Choroid plexus epithelial cell (primary cell): ENCODE measurements at places on chromosomes 11 and 22.

DNA sequence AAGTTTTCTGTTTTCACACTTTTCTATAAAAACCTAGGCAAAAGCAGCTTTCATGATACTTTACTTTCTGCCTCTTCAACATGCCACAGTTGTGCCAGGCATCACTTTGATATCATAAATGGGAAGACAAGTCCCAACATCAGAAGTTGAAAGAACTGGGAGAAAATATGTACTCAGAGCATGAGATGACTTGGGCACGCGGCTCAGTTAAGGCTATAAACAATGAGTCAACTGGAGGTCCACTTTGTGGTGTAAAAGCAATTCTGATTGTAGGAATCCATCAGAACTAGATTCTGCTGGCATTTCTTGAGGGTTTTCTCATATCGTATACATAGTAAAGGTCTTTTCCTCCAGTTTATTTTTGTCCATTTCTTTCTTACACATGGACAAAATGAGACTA, 109.7 kb upstream of the USP47 start:
- no peak for DNase-seq

- DNase-seq = no peak
Measured at GRCh38 chr11:134330611-134331353, 1.0 kb upstream of the GLB1L2 start.

- DNase-seq = no peak
Measured at GRCh38 chr22:23164091-23164490, 16.2 kb upstream of the BCR start.

DNA sequence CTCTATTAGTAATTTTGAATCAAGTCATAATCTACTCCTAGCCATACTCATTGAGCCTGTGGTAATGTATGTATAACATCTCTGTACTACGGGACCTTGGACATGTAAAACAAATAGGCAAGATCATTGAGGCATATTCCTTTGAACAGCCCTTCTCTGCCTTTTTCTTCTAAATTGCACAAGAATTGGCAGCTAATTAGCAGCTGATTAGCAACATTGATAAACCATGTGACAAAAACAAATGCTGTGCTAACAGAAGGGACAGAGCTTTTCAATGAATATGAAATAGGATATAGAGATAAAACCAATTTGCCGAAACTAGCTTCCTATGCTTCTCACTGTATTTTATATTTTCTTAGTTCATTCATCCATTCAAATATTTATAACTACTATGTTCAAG, 1474.2 kb downstream of the FAM181B start:
- no peak for DNase-seq

DNA sequence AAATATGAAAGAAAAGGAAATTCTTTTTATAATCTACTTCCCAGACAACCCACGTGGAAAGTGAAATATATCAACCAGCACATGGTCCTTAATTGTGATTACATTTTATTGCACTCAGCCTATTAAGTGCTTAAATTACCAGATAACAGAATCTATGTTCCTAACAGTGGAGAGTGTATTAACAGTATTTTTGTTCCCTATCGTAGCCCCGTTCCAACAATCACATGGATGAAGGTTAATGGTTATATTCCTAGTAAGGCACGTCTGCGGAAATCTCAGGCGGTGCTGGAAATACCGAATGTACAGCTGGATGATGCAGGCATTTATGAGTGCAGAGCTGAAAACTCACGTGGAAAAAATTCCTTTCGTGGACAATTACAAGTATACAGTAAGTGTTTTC, 626.1 kb upstream of the ARHGAP42 start:
- DNase-seq = no peak

DNA sequence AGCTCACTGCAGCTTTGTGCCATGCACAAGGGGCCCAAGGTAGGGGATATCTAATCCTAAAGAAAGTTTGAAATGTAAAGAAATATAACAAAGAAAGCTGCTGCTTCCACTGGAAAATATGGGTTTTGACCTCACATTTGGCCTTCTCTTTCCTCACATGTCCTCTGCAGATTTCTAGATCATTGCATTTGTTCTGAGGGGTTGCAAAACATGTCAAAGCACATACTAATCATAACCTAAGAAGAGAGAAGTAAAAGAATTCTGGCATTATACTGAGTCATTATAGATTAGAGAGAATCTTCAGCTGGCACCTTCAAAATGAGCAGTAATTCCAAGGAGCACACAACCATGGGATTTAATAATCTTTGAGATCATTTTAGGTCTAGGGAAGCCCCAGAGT, 92.5 kb upstream of the CHRM4 start:
- peak; percentile 54 for DNase-seq

- DNase-seq = no peak
Measured at GRCh38 chr11:71447791-71448256, 369 bp downstream of the DHCR7 start.

- DNase-seq = no peak
Measured at GRCh38 chr11:75500742-75501141, 25.0 kb downstream of the GDPD5 start.

- DNase-seq = peak; percentile 92
Measured at GRCh38 chr11:120326228-120326627, 1.1 kb downstream of the TLCD5 start.

DNA sequence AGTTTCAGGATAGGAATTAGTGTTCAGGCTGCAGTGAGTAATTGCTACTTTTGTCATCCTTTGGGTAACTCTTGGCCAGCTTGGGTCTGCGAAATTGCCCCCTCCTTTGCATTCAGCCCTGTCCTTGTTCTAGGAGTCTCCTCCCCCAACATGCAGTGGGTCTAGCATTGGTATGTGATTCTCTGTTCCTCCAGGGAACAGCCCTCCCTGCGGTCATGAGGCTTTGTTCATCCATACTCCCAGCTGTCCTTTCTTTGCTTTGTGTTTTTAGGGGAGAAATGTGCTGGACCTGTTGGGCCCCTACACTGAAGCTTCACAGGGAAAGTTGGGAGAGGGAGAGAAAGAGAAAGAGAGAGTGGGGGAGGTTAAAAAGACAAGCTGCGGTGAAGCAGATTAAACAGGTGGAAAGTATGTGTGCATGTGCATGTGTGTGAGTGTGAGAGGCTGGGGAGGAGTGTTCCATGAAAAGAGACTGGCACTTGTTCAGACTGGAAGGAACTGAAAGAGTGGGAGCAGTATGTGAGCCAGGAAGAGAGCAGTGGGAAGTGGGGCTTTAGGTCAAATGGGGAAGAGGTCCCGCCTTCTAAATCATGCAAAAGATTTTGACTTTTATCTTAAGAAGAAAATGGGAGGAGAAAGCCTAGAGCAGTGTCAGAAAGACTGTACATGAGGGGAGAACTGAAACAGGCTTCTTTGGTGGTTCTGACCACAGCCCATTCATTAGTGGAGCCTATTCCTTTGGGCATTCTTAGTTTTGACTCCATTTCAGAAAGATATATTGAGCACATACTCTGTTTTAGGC, 17.9 kb upstream of the SESN3 start:
- no peak for DNase-seq

DNA sequence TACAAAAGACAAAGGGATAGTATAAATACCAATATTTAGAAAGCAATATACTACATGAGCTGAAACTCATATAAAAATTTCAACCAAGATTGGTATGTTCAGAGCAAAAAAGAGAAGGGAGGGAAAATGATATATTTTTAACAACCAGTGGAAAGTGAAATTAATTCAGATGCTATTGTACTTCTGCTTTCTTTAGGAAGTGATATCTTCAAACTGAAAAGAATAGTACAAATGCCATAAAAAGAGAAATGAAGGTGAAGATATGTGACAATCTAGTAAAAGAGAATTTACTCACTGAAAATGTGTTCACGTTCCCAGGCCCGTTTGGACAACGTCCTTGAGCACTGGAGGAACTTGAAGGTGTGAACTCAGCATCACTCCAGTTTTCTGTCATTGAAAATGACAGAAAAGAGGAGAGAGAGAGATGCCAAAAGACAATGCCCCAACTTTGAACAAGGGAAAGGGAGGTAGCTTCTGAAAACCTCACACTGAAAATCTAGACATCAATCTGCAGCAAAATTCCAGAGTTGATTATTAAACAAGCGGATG, 47.5 kb downstream of the SC5D start:
- DNase-seq = no peak

DNA sequence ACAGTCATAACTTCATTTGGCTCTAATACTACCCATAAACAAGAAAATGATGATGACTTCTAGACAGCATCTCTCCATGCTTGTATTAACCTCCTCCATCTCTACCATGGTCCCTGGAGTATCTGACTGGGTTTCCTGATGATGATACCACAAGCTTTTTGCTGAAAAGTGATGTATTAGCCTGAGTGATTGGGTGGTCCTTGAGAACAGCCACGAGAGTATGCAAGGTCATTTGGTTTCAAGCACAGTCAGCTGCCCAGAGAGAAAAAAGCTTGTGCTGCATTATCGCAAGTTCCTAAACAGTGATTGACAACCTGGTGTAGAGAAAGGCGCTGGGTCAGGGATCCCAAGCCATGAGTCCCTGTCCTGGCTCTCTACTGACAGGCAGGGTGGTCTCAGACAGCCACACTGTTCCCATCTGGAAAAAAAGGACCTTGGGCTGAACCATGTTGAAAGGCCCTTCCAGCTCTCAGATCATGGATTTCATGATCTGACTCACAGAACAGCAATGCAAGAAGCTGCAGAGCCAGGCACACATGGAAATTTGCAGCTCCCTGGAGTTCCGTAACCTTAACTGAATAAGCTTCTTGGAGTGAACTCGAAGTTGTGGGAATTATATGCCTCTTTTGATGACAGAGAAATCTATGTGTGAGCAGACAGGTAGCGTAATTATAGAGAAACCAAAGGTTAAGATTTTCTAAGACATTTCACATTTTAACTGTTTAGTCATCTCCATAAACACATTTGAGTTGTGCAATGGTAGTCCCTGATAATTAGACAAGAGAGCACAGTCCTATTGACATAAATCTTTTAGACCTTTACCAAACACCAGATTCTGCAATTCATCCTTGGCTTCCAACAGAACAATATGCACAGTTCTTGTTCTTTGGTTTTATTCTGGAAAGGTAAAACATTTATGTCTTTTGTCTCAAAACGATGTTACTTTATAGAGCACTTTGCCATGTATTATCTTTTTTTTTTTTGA, 54.1 kb upstream of the UBASH3B start:
- peak; percentile 76 for DNase-seq

- DNase-seq = no peak
Measured at GRCh38 chr11:88544656-88545280, 207.2 kb upstream of the CTSC start.

DNA sequence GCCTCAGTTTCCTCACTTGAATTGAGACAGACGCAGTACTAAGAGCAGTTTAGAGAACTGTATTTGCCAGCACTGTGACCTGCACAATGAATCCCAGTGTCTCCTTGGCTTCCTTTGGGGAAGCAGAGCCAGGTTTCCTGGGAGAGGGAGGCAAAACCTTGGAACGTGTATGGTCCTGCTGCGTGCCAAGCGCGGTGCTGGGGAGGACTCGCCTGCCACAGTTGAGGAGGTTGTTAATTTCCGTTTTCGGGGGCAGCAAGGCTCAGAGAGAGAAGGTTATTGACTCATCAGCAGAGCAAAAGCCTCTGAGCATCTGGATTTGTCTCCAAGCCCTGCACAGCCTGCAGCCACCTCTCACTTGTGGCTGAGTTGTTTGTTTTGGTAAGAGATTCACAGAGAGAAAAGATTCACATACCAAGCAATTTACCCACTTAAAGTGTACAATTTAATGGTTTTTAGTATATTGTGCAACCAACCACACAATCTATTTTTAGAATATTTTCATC, 10.8 kb downstream of the SYT12 start:
- peak; percentile 98 for DNase-seq

- DNase-seq = no peak
Measured at GRCh38 chr11:94043241-94043640, 22.1 kb downstream of the HEPHL1 start.

GRCh38 chr11:134609361-134610115, 197.5 kb upstream of the B3GAT1 start:
- DNase-seq = no peak

- DNase-seq = peak; percentile 7
Measured at GRCh38 chr11:124167826-124168231, 15.3 kb upstream of the OR10D3 start.

DNA sequence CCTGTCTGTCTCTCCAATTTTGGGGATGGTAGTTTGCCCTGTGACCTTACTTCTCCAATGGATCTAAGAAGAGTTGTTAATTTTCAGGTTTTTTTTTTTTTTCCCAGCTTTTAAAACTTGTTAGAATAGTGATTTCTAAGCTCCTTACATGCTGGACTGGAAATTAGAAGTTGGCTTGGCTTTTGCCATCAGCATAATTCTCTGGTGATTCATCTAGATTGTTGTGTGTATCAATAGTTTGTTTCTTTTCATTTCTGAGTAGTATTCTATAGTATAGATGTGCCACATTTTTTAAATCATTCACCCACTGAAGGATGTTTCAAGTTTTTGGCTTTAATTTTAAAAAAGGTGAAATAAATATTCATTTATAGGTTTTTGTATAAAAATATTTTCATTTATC, 51.4 kb downstream of the ADAMTS15 start:
- DNase-seq = peak; percentile 59

- peak; percentile 76 for DNase-seq
Measured at GRCh38 chr11:111918390-111919256, at the start of gene C11orf52. C11orf52 (plus strand) TSS chr11:111918913; CDS start chr11:111918973, 60 bp downstream.

GRCh38 chr11:109929308-109929707, 163.9 kb upstream of the ZC3H12C start:
- DNase-seq = no peak

- DNase-seq = no peak
Measured at GRCh38 chr22:48025096-48025495, 1262.6 kb downstream of the TBC1D22A start.

GRCh38 chr11:85884581-85885021, 29.4 kb downstream of the CCDC83 start:
- peak; percentile 55 for DNase-seq

GRCh38 chr11:33452836-33453624, 195.8 kb downstream of the HIPK3 start:
- peak; percentile 83 for DNase-seq

DNA sequence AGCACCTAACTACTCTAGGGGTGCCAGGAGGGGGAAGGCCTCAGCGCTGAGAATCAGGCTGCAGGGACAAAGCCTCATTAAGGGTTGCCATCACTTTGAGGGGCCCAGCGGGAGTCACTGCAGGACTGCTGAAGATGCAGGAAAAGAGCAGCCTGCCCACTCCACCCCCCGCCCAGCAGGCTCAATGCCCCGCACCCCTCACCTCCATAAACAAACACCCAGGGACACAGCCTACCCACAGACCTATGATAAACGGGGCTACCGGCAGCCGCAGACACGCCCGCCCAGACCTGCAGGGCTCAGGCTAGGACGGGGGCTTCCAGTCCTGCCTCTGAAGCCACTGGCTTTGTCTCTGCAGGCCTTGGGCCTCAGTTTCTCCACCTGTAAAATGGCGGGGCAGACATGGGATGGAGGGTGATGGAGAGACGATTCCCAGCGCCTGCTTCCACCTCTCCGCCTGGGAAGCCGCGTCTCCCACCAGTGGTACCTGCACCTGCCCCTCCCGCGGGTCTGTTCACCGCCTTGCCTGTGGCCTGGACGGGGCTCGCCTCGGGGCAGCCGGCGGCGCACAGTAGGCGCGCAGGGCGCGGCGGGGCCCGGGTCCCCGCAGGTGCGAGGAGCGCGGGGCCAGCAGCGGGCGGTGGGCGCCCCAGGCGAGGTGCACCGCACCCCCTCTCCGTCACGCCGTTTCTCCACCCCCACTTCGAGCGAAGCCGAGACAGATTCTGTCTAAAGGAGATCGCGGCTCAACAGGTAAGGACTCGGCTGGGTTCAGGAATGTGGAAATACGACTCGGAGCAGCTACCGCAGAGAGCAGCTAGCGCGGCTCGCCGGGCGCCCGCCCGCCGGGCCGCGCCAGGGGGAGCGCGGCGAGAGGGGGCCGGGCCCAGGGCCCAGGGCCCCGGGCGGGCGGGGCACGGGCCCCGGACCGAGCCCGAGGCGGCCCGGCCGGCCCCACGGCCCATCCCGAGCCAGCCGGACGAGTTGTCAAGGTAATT, 1.5 kb downstream of the WNT7B start:
- DNase-seq = no peak

- peak; percentile 17 for DNase-seq
Measured at GRCh38 chr11:111059726-111060125, 185.8 kb upstream of the POU2AF2 start.
